ENCODE measurements at places on chromosomes 6 and 20. TPM values are rescaled to one million over a fixed set of nuclear protein-coding genes. Genes with fewer than 3 reads are reported as not detected.

PLCB1 gene
- 19.0 TPM for total RNA-seq

CLIC1 gene
- 701 TPM for total RNA-seq

PRDM1 gene
- 39.7 TPM for total RNA-seq

HLA-DRA gene
- total RNA-seq = not detected

HSPA1L gene
- 0.97 TPM for total RNA-seq

CD109 gene
- 27.2 TPM for total RNA-seq

BNIP5 gene
- total RNA-seq = not detected

CD93 gene
- total RNA-seq = under 0.01 TPM

PPP1R16B gene
- not detected for total RNA-seq

TFAP2C gene
- 18.1 TPM for total RNA-seq

CDSN gene
- not detected for total RNA-seq

ZNF334 gene
- 1.9 TPM for total RNA-seq

TNXB gene
- total RNA-seq = 4.8 TPM

KCNK5 gene
- not detected for total RNA-seq

PTCHD4 gene
- 4.2 TPM for total RNA-seq

VWA7 gene
- total RNA-seq = under 0.01 TPM

RHAG gene
- not detected for total RNA-seq

ANGPT4 gene
- not detected for total RNA-seq

PCK1 gene
- not detected for total RNA-seq

TREML4 gene
- total RNA-seq = not detected

TREM1 gene
- total RNA-seq = not detected

OTOR gene
- total RNA-seq = not detected

HLA-A gene
- 421 TPM for total RNA-seq

TFAP2B gene
- total RNA-seq = not detected

SIRPB1 gene
- not detected for total RNA-seq

TJAP1 gene
- total RNA-seq = 13.9 TPM

TFAP2D gene
- not detected for total RNA-seq

NRSN1 gene
- total RNA-seq = not detected

MEI4 gene
- not detected for total RNA-seq

TREML2 gene
- total RNA-seq = not detected

CGA gene
- total RNA-seq = not detected

MYBL2 gene
- 11.7 TPM for total RNA-seq

OGFRL1 gene
- 90.8 TPM for total RNA-seq

RSPH4A gene
- 0.32 TPM for total RNA-seq

RBM38 gene
- 8.2 TPM for total RNA-seq

Measured in fibroblast of villous mesenchyme (primary cell).